AG10803 (cell line): ENCODE measurements at places on chromosomes 7 and 10.

- DNase-seq: no peak
Observed at GRCh38 chr10:28434063-28434462, 98.9 kb upstream of the WAC start.

DNA sequence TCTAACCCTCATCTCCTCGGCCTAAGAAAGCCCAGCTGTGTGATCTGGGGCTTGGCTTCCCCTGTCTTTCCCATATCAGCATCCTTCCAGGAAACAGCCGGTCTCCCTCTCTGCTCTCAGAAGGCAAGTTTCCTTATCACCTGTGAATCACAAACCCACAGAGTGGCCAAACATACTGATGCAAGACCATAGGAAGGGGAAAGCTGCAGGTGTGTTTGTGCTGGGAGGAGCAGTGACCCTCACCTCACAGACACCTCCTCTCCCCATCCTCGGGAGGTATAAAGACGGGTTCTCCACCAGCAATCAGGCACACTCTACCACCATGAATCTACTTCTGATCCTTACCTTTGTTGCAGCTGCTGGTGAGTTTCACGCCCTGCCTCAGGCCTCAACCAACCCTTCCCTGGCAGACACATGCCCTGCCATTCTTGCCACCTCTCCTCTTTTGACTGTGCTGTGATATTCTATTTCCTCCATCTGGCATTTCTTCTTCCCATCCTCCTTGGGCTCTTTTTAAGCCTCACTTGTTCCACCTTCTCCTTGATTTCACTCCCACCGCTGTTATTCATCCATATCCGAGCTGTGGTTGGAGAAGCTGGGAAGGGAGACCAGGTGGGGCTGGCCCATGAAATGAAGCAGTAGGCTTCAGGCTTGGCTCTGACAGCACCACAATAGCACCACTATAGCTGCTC lies at the start of gene PRSS2:
Gene PRSS2 (plus strand): TSS at position 310 of the 692 bp plus-strand sequence. CDS start 13 bp downstream, at position 323.
- DNase-seq: no peak

DNA sequence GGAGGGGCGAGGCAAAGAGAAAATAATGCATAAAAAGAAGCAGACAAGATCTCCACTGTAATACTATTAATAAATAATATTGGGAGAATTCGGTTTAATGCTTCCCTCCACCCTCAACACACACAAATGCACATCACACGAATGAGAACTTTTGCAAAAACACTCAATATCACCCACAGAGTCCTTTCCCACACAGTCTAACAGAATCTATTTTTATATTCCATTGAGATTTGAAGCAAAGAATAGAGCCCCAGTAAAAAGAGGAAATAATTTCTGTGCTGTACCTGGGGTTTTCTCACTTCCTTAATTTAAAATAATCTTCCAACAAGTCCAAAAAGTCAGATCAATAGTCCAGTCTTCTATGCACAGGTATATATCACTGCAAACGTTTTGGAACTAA lies 17.0 kb downstream of the PIK3AP1 start:
- DNase-seq: no peak

DNA sequence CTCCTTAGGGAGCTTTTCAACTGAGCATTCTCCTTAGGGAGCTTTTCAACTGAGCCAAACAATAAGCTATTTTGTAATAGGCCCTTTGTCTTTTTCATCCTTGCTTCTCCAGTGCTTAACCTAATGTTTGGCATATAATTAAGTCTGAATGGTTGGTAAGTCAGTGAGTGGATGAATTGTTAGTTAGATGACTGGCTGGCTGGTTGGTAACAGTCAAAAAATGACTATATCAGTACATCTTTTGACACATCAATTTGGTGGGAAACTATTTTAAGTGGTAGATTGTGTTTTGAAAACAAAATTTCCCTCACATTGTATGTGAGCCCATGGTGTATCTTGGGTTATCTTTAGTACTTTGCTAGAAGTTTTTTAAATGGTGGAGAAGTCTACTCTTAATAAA lies 16.4 kb downstream of the ING3 start:
- no peak for DNase-seq

- peak; percentile 23 for DNase-seq
Observed at GRCh38 chr7:22005151-22005550, 59.5 kb upstream of the CDCA7L start.

DNA sequence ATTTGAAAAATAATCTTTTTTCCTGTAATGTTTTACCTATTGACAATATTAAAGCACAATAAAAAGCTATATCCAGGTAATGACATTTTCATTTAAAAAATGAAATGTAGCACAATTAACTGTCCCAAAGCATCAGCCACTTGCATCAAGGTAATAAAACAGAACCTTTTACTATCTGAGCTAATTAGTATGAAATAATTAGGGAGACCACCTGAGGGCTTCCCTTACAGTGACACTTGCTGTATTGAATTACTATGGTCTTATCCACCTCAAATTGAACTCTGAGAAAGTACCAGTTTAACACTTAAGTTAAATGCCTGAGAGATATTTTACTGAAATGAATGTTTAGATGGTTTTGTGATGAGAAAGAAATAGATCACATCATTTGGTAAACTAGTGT lies 119.4 kb upstream of the DKK1 start:
- no peak for DNase-seq

DNA sequence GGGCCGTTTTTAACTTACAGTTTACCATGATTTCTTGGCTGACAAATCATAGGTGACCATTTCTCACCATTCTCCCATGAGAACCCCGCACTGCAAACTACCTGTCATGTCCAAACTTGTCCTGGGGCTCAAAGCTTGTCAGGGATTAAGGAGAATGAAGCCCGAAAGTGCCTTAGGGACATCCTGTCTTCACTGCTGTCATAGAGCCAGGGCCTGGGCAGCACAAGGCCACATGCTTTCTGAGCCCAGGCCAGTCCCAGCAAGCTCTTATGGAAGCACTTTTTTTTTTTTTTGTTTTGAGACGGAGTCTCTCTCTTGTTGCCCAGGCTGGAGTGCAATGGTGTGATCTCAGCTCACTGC lies 33.9 kb downstream of the CCM2 start:
- peak; percentile 45 for DNase-seq

GRCh38 chr7:39428221-39428620 lies 138.0 kb upstream of the YAE1 start:
- peak; percentile 86 for DNase-seq

DNA sequence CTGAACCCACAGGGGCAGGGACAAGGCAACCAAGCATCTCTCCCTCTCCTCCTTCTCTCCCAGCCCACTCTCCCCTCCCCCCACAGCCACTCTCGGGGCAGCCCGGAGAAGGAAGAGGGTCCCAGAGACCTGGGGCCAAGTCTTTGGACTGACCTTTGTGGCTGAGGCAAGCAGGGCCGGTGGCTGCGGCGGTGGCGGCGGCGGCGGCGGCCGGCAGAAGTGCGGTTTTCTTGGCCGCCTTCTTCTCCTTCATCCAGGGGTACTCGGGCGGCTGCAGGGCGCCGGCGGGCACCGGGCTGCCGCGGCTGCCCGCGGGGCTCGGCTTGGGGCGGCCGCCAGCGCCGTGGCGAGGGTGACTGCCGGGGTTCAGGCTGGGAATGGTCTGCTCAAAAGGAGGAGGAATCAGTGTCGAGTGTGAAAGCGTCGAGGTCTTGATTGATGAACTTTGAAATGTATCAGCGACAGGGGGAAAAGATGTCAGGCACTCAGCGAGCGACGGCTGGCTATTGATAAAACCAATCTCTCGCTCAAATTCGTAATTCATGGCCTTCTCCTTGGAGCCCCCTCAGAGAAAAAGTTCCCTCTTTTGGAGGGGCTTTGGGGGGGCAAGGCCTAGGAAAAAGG lies 414 bp downstream of the HOXA2 start:
- DNase-seq: no peak

GRCh38 chr10:105239311-105240219 lies 598.5 kb downstream of the SORCS3 start:
- DNase-seq: no peak

DNA sequence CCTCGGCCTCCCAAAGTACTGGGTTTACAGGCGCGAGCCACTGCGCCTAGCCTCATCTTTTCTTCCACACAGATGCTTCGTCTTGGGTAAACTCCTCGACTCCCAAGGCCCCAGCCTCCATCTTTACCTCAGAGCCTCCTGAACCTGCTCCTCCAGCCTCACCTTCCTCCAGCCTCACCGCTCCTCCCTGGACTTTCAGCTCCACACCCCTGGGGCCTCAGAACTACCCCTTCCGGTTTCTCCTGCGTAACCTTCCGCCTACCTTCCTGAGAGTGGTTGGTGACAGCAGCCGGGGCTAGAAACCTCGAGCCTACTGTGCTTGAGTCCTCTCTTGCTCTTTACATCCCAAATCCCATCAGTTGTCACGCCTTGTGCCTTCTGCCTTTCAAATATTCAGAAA lies 45.8 kb downstream of the FKBP6 start:
- no peak for DNase-seq

DNA sequence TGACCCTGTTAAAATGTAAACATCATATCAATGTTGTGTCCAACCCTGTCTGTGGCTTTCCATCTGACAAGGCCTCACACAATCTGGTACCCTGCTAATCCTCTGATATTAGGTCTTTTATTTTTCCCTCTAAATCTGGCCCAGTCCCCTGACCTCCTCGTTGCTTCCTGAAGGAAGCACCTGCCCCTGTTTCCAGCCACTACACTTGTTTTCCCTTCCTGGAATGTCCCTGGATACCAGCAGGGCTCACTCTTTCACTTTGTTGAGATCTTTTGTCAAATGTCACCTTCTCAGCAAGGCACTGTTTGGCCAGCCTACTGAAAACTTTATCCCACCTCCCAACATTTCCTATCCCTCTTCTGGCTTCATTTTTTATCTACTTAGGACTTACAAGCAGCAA lies 2.1 kb downstream of the SAMD9L start:
- no peak for DNase-seq

GRCh38 chr10:110474017-110474416 lies 23.7 kb upstream of the DUSP5 start:
- DNase-seq: no peak
